Stimulated activated CD4-positive, alpha-beta T cell treated with anti-CD3 and anti-CD28 coated beads, Interleukin-1b, Interleukin-23, amount 100 ng/mL, for 4 hours (primary cell): ENCODE measurements at places on chromosomes 13 and 19.

DNA sequence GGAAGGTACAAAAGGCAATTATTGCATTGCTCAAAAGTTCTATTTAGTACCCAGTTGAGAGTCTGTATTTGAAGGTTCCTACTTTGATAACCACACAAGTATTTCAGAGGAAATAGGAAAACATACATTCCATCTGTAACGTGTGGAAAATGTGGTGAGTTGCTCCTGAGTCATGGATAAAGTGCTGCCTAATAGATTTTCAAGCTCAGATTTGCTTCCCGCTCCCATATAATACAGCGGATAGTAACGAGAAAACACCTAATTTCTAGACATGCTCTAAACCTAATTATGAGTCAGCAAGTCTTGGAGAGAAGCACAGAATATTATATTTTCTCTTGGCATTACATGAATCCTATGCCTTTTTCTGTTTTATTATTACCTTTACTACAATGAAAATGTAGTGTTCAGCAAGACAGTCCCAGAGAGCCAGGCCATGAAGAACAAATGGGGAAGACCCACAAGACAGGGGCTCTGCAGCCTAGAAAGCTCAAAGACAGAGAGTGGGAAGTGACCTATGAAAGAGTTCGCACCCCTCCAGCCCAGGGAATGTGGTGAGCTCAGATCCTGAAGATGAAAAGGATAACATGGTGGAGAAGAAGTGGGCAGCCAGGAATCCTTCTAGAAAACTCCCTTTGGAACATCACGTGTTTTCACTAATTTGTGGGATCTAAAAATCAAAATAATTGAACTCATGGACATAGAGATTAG lies 116.1 kb downstream of the STARD13 start:
- DNase-seq: no peak

DNA sequence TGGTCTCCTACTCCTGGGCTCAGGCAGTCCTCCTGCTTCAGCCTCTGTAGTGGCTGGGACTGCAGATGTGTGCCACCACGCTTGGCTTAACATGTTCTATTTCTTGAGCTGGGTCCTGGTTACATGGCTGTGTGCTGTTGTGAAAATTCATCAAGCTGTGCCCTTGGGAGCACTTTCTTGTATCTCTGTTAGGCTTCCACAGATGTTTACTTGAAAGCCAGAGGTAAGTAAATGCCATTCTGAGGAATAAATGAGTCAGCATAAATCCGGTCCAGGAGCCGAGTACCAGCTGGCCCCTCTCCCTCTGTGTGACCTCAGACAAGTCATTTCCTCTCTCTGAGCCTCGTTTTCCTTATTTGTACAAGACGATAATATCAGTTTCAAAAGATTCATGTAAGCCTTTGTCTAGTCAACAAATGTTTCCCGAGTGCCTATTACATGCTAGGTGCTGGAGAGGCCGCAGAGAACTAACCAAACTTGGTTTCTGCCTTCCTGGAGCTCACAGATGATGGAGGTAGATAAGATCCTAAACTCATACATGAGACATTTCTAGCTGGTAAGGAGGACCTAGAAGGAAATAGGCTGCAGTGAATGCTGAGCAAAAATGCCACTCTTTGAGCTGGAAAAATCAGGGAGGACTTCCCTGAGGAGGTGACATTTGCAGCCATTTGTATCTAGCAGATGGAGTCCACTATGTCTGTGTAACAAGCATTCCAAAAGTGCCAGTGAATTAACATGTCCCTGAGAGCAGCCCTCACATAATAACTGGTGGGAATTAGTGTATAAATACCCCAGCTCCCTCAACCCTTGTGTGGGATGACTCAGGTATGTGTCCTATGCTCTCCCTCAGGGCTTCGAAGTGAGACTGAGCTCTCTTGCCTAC lies 2.7 kb upstream of the RASAL3 start:
- peak; percentile 48 for DNase-seq

DNA sequence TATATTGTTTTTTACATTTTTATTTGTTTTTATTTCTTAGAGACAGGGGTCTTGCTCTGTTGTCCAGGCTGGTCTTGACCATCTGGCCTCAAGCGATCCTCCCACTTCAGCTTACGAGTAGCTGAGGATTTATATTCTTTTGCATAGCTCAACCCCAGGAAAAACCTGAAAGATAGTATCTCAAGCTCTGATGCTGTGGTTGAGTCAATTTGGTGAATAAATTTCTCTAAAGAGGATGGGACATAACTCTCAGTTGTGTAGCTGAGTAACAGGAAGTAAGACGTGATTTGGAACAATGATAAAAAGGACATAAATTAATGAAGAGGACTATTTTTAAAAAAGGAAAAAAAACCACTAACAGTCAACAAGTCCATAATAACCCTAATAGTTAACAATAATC lies 79.8 kb upstream of the TNFSF11 start:
- DNase-seq: no peak

- DNase-seq: no peak
These were observed 30.0 kb upstream of the MBNL2 start for GRCh38 chr13:97192166-97192565.

GRCh38 chr19:10220695-10221094 lies 10.4 kb downstream of the S1PR2 start:
- no peak for DNase-seq

- DNase-seq: no peak
These were observed 205.9 kb upstream of the MIR17HG start for GRCh38 chr13:91141543-91142061.

DNA sequence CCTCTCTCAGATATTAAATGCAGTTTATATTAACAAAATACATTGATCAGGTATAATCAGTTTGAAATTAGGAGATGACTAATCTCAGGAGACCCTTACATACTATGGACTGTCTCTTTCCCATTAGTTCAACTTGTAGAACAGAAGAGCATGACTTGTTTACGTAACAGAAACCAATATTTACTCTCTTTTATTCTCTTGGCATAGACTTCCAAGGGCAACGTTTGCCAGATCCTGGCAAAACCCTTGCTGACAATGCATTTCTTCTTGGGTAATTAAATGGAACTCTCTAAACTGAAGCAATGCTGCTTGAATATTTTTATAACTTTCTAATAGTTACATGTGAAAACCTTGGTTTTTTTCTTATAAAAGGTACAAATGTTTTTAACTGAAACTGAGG lies 68.3 kb upstream of the MYO16 start:
- DNase-seq: no peak

DNA sequence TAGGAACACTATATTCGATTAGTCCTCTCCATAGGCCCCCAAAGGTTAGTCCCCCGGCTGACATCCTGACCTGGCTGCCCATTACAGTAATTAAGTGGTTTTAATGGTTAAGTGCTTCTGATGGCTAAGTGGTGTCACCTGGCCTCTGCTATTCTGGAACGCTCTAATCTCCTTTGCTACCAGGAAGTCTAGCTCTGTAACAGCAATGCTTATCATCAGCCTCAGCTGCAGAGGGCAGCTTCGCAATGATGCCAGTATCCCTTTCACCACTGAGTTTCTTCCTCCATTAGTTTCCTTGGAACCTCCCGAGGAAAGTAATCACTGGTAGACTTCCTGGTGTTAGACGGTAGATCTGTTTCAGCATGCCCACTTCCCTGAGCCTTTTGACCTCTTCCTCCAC lies 8.6 kb upstream of the RNF6 start:
- DNase-seq: no peak

GRCh38 chr19:41941410-41942202 lies 13.4 kb upstream of the ERFL start:
- no peak for DNase-seq

GRCh38 chr13:73230716-73231115 lies 171.9 kb downstream of the KLF5 start:
- no peak for DNase-seq

DNA sequence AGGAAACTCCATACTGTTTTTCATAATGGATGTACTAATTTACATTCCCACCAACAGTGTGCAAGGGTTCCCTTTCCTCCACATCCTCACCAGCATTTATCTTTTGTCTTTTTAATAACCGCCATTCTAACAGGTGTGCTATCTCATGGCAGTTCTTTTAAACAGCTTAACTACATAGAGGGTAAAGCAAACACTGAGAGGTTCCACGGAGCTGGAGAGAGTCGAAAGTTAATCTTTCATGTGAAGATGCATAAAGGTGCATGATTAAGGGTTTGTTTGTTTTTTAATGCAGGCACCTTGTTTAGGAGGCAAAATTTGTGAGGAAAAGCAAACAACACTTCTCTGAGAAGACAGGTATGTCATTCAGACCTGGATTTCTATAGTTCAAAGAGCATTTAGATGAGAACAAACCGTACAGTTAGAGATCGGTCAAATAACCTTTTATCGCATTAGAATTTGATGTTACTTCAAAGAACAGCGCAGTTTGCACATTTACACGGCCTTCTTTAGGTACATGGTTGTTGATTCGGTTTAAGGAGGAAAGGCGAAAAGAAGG lies 193.9 kb downstream of the RBM26 start:
- DNase-seq: no peak

DNA sequence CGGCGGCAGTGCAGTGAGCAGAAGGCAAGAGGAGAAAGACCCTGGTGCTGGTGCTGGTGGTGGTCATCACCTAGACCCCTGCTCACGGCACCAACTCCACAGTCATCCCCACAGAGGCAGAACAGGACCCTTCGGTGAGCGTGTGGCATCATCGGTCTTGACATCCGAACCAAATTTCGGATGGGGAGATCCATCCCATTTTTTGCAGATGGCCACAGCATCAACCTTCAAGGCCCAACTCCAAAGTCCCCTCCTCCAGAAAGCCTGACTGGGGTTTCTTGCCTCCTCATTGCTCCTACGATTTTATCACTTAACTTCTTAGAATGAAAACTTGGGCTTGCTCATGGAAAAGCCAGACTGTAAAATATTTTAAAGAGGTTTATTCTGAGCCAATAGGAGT lies 8.7 kb upstream of the KLK12 start:
- DNase-seq: no peak

DNA sequence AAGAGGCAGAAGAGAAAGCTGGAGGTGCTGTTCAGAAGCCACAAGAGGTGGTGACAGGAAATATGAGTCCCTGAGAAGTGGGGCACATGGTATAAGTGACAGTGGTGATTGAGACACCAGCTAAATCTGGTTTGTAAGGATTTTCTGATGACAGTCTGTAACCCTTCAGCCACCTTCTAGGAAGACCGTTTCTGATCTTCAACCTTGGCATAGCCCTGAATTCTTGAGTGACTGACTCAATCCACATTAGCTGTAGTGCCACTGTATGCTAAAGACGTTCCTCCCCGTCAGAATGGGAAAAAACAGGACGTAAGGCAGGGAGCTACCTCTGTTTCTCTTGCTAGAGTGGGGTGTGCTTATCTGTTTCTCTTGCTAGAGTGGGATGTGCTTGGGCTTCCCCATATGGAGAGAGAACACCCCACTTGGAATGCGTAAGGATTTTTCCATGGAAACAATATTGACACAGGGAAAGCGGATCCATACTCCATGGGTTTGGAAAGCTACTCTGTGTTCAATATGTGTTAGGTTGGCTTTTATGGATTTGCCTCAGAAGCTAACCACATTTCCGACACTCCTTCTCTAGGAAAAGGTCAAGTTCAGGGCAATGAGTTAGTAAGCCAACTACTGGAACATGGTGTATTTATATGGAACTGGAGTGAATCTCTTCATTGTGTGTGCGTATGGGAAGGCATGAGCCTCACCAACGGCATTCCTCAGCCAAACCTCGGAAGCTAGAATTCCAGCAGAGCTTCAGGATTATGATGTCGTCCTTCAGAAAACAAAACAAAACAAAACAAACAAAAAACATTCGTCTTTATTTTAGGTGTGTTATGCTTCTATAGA lies 948.8 kb upstream of the SLC10A2 start:
- no peak for DNase-seq

- no peak for DNase-seq
These were observed 24.6 kb downstream of the CAB39L start for GRCh38 chr13:49419276-49419675.

DNA sequence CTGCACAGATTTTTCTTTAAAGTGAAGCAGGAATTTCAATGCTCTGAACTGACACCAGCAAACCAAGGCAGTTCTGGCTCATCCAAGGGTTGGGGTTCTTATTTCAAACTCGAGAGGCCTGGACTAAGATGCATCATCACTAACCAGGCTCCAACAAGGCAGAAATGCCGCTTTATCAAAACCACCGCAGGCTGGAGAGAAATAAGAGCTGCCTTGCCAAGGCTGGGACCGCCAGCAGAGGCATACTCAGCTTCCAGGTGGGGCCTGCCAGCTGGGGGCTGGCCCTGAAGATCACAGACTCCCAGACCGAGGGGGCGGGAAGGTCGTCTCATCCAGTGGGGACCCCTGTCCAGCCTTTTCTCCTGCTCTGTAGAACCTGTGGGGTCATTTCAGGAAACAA lies 37.4 kb upstream of the GAS6 start:
- no peak for DNase-seq

- no peak for DNase-seq
These were observed 11.3 kb downstream of the CD70 start for GRCh38 chr19:6579450-6580178.

GRCh38 chr19:10921910-10922637 lies 6.4 kb downstream of the YIPF2 start:
- DNase-seq: no peak

- no peak for DNase-seq
These were observed 21.1 kb upstream of the NDUFS7 start for GRCh38 chr19:1362387-1363257.

- DNase-seq: no peak
These were observed 3.2 kb downstream of the MAB21L1 start for GRCh38 chr13:35473206-35473775.

DNA sequence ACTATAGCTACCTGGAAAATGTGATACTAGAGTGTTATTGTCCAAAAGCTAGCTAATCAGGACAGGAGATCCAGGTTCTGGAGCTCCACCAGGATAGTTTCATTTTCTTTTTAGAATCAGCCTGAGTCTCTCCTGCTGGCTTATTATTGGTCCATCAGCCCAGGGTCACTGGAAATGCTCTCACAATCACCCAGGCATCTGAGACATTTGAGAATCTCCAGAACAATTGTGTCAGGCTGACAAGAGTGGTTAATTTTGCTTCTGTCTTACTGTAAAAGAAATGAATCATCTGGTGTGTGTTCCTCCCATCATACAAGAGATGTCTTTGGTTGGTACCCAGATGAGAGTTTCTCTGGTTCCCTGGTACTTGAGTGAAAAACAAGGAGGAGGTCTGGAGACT lies 43.6 kb upstream of the ZNF681 start:
- DNase-seq: no peak

GRCh38 chr19:1053176-1054101 lies 13.5 kb upstream of the ARHGAP45 start:
- no peak for DNase-seq

DNA sequence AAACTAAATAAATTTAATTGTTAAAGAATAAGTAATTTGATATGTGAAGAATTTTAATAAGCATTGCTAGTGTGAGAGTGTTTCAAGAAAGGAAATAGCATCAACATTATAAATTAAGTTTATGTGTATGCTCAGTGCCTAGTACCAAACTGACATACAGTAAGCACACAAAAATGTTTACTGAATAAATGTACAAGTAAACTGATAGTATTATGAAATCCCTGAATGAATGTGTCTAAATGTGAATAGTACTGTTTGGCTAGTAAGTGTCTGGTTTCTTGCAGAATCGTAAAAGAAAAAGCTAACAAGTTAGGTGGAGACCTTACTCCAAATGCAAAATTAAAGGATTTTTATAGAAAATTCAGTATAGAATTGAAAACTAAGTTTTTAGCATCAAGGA lies 233.6 kb downstream of the PCDH9 start:
- no peak for DNase-seq

- DNase-seq: peak; percentile 76
These were observed 9.6 kb downstream of the GIPR start for GRCh38 chr19:45677351-45678230.
